Stimulated activated CD4-positive, alpha-beta T cell treated with anti-CD3 and anti-CD28 coated beads, Interleukin-1b, Interleukin-23, amount 100 ng/mL, for 1 hour (primary cell): ENCODE measurements at places on chromosomes 5 and 9.

- DNase-seq, result no peak
Measured at GRCh38 chr5:1745796-1746370, 53.8 kb downstream of the MRPL36 start.

DNA sequence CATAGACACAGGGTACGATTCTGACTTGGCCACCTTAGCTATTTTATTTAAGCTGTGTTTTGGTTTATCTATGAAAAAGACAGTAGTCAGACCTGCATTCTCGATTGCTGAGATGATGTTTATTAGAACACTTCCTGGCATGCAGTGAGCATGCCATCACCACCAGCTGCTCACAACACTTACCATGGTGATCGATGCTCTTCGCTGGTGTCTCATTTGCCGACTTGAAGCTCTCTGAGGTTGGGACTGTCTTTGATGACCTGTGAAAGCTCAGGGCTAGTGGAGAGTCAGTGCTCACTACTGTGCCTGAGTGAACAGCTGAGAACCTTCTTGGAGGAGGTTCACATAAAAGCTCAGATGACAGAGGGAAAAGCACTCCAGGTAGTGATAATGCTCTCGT, 4.4 kb upstream of the C9orf153 start:
- DNase-seq, result no peak

DNA sequence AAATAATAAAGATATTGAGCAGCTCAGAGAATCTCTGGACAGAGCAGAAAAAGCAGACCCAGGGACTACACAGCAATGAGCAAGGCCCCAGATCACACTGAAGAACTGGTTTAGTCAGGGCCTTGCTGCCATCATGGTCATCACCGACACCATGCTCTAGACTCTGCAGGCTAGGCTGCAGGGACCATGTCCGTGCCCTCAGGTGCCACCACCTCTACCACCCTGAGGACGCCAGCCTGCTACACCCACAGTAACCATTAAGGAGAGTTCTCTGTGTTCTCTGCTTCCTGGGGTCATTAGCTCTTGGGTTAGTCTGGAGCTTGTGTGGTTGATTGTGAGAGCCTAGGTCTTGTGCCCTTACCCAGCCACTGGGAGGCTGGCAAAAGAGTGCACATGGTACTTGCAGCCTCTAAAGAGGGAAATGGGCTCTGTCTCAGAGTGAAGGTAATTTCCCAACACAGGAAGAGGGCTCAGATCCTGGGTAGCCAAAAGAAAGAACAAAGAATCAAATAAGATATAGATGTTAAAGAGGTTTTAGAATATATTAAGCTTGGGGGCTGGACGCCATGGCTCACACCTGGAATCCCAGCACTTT, 31.9 kb upstream of the JADE2 start:
- no peak for DNase-seq

DNA sequence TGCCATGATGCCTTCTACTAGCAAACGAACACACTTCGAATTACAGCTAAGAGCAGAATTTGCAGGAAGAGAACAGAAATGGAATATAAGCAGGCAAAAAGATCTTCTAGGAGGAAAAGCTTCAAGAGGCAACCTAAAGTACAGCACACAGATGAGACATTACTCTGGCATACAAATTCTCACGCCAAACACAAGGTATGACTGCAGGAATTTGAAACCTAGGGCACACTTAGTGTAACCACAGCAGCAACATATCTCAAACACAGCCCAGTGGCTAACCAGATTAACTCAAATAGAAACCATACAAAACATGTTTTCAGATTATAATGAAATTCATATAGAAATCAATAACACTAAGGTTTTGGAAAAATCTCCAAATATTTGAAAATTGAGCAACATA, 481.0 kb upstream of the RGMB start:
- DNase-seq, result no peak

DNA sequence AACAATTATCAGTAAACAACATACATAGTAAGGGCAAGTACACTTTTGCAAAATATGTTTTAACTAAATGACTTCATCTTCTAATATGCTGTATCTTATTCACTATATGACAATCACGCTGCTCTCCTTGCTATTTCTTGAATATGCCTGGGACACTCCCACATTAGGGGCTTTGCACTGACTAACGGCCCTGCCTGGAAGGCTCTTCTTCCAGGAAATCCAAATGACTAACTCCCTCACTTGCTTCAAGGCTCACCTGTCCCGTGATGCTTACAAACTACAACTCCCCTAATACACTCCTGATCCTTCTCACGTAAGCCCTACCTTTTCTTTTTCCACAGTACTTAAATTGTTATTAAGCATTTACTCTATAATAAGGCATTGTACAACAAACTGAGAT, 10.6 kb downstream of the ERP44 start:
- no peak for DNase-seq

- DNase-seq, result no peak
Measured at GRCh38 chr5:98961665-98962344, 33.0 kb upstream of the CHD1 start.

GRCh38 chr9:26754509-26755164, 138.0 kb downstream of the CAAP1 start:
- DNase-seq, result no peak

DNA sequence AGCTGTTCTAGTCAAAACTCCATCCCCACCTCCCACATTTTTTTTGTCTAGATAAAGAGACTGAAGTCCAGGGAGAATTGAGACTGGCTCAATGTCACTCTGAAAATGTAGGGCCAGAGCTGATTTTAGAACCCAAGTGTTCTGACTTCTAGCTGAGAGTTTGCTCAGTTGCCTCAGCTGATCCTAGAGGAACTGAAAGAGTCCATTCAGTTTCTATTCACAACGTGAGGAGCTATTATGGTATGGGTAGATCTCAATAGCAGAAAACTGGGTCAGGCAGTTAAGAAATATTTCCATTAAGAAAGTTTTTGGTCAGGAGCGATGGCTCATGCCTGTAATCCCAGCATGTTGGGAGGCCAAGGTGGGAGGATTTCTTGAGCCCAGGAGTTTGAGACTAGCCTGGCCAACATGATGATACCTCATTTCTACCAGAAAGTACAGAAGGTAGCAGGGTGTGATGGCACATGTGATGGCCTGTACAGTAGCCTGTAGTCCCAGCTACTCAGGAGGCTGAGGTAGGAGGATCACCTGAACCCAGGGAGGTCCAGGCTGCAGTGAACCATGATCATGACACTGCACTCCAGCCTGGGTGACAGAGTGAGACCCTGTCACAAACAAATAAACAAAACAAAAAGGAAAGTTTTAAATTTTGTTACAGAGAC, 61.7 kb downstream of the GLRA1 start:
- DNase-seq, result no peak

DNA sequence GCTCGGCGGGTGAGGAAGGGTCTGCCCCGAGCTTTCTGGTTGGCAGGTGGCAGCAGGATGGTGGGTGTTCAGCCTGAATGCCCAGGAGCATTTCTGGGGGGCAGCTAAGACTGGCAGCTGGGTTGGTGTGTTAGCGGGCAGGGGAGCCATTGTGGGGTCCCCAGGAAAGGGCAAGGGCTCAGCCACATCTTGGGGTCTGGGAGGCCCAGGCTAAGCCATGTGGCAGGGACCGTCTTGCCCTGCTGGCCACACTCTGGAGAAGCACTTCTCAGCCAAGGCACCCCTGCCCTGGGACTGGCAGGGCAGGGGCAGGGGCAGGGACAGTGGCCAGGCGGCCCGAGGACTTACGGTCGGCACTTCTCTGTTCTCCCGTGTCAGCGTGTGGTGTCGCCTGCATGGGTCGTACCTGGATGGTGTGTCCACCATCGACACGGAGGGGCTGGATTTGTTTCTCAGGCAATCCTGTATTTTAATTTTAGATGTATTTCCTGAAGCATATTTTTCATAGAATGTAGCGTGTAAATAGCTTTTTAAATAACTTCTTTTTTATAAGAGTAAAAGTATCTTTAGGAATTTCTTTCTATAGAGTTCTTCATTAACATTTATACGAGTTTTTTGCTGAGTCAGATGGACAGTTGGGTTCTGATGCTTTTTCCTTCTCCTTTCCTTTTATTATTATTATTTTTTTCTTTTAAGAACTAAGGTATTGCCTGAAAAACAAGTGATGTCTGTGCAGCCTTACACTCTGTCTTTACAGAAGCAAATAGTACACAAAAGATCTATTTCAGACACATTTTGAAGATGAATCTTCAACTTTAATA, 102.0 kb downstream of the PHF2 start:
- DNase-seq, result no peak

DNA sequence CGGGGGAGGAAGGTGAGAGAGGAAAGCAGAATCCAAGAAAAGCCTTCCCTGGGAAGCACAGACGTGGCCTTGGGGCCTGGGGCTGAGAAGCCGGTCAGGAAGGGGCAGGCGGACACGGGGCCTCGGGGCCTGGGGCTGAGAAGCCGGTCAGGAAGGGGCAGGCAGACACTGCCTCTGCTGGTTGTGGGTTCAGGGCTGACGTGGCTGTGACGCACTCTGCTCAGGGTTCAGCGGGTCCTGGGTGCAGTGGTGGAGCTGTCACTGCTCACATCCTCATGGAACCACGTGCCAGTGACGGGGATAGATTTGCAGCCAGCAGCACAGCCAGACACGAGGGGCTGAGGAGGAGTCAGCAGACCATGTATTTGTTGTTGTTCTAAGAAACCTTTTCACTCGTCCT, 12.8 kb downstream of the PAEP start:
- DNase-seq, result no peak

GRCh38 chr9:88538311-88539085, 3.5 kb downstream of the NXNL2 start:
- DNase-seq, result no peak

DNA sequence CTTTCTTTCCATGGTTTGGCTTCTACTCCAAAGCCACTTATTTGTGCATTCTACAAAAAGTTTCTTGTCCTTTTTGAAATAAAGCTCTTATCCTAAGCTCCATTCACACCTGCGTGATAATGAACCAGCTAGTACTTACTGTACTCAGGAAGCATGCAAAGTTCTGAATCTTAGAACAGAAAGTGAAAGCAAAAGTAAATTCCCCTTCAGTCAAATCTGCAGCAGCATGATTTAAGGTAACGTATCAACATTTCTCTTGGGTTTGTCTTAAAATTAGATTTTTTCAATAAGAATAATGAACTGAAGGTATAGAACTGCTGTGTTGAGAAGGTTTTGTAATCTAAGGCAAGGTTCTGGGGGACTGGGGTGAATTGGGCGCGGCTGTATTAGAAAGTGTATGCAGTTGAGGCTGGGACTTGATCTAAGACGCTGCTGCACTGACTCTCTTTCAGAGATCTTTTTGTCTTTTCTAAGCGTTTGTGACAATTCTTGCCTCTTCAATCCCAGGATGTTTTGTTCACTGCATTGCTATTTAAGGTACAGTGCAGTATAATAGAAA, at the start of gene ERAP2:
Gene ERAP2 (plus strand): TSS at position 209 of the 559 bp plus-strand sequence. CDS start 3,186 bp downstream, outside the sequence.
- DNase-seq, result no peak

DNA sequence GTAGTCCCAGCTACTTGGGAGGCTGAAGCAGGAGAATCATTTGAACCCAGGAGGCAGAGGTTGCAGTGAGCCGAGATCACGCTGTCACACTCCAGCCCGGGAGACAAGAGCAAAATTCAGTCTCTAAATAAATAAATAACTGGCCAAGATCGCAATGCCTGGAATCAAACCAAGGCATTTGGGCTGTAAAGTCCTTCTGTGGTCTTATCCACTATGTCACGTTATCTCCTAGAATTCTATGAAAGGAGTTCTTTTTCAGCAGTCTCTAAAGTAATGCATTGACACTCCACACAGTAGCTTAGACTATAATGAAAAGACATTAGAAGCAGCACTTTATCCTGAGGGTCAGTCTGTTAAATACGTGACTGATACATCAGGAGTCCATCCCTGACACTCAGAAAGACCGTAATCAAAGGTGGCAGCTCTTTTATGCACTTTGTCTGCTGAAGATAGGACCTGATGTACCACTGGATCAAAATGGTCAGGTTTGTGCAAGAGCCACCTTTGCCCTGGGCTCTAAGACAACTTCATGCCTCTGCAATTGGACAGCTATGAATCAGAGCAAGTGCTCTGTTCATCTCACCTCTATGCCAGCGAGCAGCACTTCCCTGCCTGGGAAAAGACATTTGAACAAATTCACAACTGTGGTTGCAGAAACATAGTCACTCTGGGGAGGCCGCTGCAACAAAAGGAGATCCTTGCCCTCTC, 31.7 kb upstream of the GNA14 start:
- no peak for DNase-seq

DNA sequence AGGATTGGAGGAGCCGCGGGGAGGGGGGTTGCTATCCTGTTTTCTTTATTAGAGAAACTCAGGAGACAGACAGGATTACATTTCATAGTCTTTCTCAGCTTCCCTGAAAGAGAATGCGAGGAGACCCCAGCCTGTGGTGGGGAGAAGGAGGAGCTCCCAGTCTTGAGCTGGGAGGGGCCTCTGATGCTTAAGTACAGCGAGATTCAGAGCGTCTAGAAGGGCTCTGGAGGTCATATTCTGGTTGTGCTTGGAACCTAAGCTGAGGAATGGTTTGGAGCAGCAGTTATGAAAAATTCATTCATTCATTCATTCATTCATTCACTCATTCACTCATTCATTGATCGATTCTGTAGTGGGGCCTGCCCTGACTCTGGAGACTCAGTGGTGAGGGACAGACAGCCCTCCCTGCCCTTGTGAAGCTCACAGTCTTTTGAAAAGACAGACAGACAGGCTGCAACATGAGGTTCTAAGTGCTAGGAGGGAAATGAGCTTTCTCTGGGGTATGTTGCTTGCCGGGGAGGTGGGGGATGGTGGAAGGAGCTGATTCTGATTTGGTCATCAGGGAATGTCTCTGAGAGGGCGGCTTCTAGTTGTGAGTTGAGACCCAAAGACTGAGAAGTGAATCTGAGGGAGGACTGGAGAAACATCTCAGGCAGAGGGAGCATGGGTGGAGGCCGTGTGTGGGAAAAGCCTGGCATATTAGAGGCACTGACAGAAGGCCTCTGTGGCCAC, 2.5 kb upstream of the SPRY4 start:
- no peak for DNase-seq

GRCh38 chr5:168651648-168652047, 72.5 kb upstream of the PANK3 start:
- no peak for DNase-seq

DNA sequence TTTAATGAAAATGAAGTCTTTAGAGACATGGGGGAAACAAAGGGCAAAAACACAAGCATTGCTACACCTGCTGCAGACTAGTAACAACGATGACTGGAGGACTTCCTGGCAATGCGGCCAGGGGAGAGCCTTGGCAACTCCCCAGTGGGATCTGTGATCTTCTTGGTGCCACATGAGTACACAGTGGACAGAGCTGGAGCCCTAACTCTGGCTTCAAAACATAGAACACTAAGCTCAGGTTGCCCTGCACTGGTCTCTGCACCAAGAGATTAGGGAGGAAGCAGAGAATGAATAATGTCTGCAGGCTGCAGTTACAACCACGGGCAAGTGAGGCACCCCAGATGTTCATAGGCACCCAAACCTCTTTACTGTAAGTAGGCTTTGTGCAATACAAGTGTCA, 91.1 kb downstream of the MRPS27 start:
- no peak for DNase-seq

GRCh38 chr9:35826071-35826701, 2.3 kb downstream of the FAM221B start:
- DNase-seq, result no peak

DNA sequence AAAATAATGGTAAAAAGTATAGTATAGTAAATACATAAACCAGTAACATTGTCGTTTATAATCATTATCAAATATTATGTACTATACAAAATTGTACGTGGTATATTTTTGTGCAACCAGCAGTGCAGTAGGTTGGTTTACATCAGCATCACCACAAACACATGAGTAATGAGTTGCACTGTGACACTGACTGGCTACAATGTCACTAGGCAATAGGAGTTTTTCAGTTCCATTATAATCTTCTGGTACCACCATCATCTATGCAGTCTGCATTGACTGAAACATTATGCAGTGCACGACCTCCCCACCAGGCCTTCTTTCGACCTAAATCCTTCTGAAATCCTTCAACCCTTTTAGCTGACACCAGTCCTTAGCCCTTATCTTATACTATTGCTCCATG, 105.8 kb downstream of the SREK1 start:
- no peak for DNase-seq

GRCh38 chr9:98271479-98271878, 16.0 kb upstream of the TBC1D2 start:
- DNase-seq, result no peak
